ENCODE measurements at places on chromosomes 7 and 10. TPM values are rescaled to one million over a fixed set of nuclear protein-coding genes. Genes with fewer than 3 reads are reported as not detected.

Gene STN1
- 35.9 TPM for total RNA-seq

DNA sequence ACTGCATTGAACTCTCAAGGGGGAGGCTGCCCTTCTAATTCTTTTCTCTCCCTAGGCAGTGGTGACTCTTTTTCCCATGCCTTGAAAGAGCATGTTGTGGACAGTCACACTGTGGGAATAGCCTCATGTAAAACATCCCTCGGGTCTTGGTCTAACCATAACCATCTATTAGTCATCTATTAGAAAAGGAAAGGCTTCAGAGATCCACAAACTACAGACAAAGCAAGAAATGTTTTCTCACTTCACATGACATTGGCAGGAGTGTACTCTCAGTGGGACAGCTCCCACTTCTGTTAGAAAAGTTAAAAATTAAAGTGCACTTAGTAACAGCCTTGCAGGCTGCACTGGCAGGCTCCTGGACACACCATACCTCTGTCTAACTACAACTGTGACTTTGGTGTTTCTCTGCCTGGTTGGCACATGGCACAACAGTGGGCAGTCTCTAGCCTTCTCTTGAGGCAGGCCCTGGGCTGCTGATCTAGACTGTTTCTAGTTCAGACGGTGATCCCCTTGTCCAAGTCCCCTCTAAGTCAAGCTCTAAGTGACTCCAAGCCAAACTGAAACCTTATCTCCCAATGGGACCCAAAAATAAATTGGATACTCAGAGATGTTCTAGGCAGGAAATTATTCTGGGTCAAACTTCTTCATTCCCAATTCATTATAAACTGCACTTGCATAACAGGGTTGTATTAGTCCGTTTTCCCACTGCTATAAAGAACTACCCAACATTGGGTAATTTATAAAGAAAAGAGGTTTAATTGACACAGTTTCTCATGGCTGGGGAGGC lies 57.9 kb upstream of the ITGB1 start:
- DNase-seq, result peak; percentile 69

GRCh38 chr7:95777269-95777668 lies 4.9 kb downstream of the DYNC1I1 start:
- no peak for DNase-seq

DNA sequence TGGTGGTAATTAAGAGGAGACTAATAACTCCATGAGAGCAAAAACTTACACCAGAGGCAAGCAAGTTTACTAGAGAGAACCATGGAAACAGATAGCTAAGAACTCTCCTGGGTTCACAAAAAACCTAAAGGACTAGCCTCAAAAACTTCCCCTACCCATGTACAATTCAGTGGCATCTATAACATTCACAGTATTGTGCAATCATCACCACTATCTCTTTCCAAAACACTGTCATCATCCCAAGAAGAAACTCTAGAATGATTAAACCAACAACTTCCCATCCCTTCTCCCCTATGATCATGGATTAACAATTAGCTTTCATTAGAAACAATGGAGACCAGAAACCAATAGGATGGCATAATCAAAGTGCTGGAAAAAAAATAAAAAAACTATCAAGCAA lies 1038.3 kb downstream of the LRMDA start:
- DNase-seq, result no peak

DNA sequence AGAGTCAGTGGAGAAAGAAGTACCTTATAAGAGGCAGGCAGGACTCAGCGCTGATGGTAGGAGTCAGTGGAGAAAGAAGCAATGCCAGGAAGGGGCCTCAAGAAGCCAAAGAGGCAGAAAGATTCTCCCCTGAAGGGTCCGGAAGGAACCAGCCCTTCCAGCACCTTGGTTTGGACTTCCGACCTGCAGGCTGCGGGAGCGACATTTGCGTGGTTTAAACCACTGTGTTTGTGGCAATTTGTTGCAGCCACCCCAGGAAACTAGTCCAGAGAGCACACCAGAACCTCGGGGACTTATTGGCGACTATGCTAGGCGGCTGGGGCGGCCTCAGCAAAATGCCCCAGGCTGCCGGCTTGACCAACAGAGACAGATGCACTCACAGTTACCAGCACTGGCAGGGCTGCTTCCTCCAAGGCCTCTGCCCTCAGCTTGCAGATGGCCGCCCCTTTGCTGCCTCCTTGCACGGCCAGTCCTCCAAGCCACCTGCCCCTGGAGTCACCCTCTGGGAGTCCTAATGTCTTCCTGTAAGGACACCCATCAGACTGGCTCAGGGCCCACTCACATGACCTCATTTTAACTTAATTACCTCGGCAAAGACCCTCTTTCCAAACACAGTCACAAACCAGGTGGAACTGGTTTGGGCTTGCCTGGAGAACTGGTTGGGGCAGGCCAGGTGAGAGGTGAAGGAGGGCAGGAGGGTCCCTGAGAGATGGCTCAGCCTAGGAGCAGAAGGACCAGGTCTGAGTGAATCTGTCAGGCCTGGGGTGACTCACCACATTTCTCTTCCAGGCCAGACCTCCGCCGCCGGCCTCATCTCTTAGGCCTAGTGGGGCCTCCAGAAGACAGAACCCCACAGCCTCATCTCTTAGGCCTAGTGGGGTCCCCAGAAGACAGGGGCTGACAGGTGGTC lies 26.1 kb downstream of the CALML3 start:
- DNase-seq, result peak; percentile 77

DNA sequence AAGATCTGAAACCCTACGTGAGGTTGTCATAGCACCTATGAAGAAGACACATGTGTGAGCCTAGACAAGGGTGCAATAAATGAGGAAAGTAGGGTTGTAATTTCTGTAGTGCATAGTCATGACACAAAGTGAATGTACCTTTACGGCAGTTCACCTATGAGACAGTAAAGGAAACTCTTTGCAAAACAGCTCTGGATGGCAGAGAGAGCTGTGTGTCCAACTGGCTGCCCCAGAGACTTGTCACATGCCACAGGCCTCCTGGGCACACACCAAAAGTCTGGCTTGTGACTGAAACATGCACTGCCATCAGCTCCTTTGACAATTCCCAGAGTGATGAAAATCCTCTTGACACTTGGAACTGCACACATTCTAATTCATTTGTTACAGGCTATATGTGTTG lies 90.7 kb upstream of the NAMPT start:
- DNase-seq, result no peak

DNA sequence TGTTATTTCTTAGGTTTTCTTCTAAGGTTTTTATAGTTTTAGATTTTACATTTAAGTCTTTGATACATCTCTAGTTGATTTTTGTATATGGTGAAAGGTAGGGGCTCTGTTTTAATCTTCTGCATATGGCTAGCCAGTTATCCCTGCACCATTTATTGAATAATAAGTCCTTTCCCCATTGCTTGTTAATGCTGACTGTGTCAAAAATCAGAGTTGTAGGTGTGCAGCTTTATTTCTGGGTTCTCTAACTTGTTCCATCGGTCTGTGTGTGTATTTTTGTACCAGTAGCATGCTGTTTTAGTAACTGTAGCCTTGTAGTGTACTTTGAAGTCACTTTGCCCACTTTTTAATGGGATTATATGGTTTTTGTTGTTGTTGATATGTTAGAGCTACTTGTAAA lies 37.9 kb upstream of the FAM13C start:
- DNase-seq, result no peak

DNA sequence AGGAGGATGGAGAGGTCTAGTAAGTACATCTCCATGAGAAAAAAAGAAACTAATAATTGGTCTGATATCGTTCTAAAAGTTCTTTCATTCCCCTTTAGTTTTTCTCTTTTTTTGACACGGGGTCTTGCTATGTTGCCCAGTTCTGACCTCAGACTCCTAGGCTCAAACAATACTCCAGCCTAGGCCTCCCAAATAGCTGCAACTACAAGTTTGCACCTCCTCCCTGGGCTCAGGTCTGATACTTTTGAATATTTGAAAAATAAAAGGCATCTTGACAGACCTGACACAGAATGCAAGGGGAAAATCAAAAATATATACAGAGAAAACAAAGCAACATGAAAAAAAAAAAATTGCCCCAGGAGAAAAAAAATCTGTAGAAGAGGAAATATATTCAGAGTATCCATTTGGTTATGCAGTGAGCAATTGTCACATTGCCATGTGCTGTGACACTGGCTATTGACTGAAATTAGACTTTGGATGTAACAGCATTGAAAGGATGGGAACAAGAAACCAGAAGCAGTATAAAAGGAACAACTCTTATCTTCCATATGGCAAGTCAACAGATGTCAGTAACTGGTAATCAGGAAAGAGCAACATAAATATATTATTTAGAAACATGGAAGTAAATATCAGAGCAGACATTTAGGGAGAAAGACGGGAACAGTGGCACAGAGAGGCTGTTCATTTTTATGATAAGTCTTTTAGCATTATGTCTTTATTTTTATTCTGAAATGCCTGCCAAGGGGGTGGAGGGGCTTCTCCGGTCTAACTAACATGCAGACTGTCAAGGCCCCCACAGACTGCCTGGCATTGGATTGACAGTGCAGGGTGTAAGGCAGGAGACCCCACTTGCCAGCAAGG lies 408.4 kb downstream of the PARD3 start:
- DNase-seq, result no peak

DNA sequence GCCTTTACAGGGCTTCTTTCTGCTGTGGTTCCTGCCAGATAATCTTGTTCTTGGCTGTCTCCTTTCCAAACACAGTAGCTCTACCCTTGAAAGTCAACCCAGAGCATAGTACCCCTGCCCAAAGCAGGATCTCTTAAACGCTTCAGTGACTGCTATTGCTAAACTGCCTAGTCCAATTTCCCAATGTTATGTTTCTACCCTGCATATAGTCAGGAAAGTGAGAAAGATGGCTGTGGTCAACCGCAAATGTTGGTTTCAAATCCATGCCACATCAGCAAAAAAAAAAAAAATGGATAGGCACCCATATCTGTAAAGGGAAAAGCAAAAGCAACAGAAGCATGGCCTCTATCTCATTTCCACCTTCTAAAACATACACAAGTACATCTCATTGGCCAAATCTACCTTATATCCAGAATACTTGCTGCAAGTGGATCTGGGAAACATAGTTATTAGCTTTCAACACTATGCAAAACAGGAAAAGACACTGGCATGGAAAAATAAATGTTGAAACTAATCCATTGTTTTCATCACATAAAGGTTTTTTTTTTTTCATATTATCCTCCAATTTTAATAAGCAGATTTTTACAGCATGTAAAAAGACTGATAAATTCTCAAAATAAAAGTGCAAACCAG lies 59.8 kb downstream of the DNAJC1 start:
- peak; percentile 79 for DNase-seq
